ENCODE measurements at places on chromosomes 5 and 9. TPM values are rescaled to one million over a fixed set of nuclear protein-coding genes. Genes with fewer than 3 reads are reported as not detected.

GCNT4 gene
- polyA plus RNA-seq = 0.08 TPM

PKD2L2 gene
- 0.08 TPM for polyA plus RNA-seq

EXD3 gene
- polyA plus RNA-seq = 5.6 TPM

DNA sequence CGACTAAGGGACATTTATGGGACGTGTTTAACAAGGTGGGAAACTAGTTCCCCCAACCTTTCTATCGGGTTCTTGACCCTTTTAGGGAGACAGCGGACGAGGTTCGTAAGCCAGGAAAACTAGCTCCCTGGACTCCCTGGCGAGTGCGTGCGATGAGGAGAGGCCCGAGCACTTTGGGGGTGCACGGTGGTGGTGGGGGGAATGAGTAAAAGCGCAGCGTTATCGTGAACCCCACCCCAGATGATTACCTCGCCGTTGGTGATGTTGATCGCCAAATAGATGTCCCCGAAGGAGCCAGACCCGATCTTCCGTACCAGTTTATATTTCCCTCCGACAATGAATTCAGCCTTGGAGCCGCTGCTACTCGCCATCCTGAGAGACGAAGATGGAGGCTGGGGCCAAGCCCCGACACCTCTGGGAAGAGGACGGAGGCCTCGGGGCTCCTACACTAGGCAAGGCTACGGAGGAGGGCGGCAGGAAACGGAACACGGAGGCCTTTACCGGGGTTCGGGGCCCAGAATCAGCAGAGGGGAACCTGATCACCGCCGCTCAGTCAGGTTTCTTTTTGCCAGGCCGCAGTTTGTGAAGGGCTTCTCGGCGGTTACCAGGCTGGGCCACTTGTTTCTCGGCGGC, 529 bp downstream of the CSNK1A1 start:
- DNase-seq = no peak

All from heart left ventricle (tissue), 16 donors.